Hematopoietic multipotent progenitor cell treated with erythropoietin and hydrocortisone succinate and interleukin-3 and kit ligand, for 15 days (in vitro differentiated cells): ENCODE measurements at places on chromosomes 3 and 15.

GRCh38 chr3:68943753-68944500 lies 11.6 kb upstream of the TAFA4 start:
- DNase-seq: no peak

- no peak for DNase-seq
These were observed 111.7 kb upstream of the CNTN6 start for GRCh38 chr3:981156-981555.

DNA sequence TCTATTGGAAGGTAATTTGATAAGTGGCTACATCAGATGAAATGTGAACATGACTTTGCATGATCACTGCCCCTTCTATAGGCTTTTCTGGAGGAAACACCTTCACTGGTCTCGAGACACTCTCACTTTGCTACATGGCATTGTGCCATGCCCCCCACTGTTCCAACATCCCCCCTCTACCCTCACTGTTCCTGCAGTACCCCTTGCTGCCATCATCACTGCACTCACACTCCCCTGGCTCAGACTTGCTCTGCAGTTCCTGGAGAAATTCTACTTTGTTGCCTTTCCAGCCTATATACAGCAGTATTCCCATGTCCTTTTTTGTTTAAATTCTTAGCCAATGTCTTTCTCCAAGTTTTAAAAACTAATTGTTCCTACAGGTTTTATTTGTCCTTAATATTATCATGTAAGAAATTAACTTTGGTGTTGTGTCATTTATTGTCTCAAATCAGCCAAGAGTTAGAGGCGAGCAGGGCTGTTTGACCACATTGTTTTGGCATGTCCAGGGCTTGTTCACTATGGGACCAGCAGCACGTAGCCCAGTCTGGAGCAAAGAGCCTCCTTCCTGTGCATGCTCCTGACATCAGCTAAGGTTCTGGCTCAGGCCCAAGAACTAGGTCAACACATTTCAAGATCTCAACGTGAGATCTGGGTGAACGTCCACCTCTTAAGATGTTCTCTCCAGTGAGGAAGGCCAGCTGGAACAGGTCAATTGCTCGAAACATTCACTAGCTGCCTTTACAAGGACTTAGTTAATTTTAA lies 246.4 kb downstream of the SLC9A9 start:
- no peak for DNase-seq

- no peak for DNase-seq
These were observed 27.3 kb downstream of the STARD5 start for GRCh38 chr15:81296673-81297072.

- DNase-seq: no peak
These were observed 38.8 kb downstream of the PARP14 start for GRCh38 chr3:122719273-122719921.

DNA sequence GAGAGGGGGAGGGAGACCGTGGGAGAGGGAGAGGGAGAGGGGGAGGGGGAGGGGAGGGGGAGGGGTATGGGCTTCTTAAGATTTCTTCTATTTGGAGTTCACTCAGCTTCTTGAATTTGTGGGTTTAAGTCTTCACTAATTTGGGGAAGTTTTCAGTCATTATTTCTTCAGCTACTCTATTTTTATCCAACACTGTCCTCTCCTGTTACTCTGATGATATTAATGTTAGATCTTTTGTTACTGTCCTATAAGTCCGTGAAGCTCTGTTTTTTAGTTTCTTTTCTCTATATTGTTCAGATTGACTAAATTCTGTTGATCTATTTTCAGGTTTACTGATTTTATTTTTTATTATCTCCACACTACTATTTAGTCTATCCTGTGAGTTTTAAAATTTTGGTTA lies 351.5 kb upstream of the TPM1 start:
- DNase-seq: no peak

DNA sequence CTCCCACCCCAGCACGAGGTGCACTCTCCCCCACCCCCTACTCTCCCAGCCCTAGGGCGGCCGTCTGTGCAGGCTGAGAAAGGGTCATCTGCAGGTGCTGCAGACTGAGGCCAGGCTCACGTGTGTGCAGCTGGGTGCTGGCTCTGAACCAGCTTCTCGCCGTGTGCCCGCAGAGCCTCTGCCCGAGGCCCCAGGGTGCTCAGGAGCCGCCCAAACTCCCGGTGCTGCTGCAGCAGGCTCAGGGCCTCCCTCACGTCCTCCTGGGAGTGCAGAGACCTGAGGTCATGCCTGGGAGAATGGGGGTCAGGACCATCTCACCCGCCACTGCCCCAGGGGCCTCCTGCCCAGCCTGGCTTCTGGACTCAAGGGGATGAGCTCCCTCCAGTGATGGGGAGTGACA lies 17.2 kb downstream of the SPTBN5 start:
- no peak for DNase-seq

GRCh38 chr3:141250828-141251227 lies 19.2 kb downstream of the PXYLP1 start:
- no peak for DNase-seq

- no peak for DNase-seq
These were observed 12.0 kb upstream of the FGD5 start for GRCh38 chr3:14806641-14807263.

GRCh38 chr15:72179950-72180581 lies 17.5 kb downstream of the GRAMD2A start:
- DNase-seq: no peak

GRCh38 chr3:183309276-183309675 lies 56.2 kb downstream of the B3GNT5 start:
- DNase-seq: no peak

GRCh38 chr3:11534793-11535101 lies 109.0 kb downstream of the VGLL4 start:
- DNase-seq: no peak

- peak; percentile 40 for DNase-seq
These were observed 1108.3 kb downstream of the ROBO1 start for GRCh38 chr3:78659386-78659987.

GRCh38 chr3:154851644-154852043 lies 228.5 kb upstream of the MME start:
- DNase-seq: no peak

DNA sequence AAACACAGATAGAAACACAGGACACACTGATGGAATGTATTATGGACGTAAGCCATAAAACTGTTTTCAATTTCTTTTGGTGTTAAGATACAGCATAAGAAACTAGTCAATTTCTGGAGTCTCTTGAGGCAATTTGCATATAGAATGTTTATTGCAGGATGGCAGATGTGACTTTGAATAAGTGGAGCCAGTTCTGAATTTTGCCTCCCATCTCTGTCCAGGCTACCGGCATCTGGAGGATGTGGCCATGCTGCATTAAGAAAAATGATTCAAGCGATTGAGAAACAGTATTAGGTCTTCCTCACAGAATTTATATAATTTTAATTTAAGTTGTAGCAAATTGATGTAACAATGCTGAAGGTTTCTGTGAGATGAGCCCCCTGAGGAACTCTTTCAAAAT lies 81.5 kb downstream of the CHST2 start:
- no peak for DNase-seq

GRCh38 chr15:57172925-57173324 lies 203.4 kb upstream of the CGNL1 start:
- DNase-seq: no peak

GRCh38 chr3:194083637-194084224 lies 52.2 kb upstream of the HES1 start:
- no peak for DNase-seq

DNA sequence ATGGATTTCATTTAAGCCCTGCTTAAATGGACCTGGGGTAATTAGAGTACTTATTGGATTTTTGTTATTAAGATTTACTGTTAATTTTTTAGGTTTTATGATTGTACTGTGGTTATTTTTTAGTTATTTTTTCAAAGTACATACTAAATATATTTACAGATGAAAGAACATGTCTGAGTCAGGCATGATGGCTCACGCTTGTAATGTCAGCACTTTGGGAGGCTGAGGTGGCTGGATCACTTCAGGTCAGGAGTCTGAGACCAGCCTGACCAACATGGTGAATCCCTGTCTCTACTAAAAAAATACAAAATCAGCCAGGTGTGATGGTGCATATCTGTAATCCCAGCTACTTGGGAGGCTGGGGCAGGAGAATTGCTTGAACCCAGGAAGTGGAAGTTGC lies 16.2 kb upstream of the RPL24 start:
- DNase-seq: no peak

DNA sequence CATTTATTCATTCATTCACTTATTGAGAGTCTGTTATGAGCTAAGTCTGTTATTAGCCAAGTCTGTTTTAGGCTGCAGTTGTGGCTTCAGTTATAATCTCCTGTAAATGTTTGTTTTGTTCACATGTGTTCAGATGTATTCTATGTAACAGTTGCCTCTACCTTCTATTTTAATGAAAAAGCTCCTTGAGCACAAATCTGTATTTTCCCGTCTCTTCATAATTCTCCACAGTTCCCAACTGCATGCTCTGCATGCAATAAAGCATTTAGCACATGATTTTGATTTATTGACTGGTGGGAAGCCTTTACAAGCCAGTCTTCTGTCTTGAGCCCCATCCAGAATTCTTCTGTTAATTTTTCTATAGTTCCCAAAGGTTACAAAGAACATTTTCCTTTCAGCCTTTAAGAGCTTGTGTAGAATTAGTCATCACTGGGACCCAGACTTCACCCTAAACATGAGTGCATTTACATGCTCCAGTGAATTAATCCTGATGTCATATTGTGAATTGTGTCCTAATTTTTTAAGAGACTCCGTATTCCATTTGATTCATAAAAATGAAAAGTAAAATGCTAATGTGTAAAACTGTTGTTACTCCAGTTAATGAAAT lies 122.3 kb upstream of the NR2E3 start:
- no peak for DNase-seq

DNA sequence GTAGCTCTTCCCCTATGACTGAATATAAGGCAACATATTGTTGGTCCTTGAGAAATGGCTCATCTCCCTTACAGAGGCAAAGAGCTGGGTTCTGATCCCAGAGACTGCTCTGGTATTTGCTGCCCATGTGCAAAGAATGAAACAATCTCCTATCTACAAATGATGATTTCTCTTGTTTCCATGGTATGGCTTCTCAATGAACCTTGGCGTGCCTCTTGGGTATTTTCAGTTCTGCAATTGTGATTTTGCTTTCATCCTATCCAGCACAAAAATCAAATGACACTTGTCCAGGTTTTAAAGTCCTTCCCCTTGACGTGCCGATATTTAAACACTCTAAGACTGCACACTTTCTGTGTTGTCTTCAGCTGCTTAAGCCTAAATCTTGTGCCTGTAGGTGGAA lies 109.8 kb upstream of the NR2F2 start:
- DNase-seq: no peak

GRCh38 chr15:85444122-85444745 lies 63.8 kb downstream of the AKAP13 start:
- no peak for DNase-seq

DNA sequence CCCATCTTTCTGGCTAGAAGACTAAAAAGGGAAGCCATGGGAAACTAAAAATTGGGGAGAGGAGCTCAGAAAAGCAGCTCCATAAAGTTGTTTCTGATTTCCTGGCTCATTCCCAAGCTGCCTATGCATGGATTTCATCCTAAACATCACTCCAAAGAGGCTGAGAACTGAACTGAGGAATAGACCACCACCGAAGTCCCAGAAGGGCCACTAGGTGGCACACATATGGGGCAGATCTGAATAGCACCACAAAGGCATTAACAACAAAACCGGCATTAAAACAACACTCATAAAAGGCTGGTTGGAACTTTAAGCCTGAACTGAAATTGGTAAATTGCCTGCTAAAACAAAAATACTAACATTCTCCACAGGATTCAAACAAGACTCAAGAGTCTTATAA lies 106.3 kb downstream of the PLD1 start:
- DNase-seq: peak; percentile 28

- DNase-seq: no peak
These were observed 13.8 kb downstream of the ISG20 start for GRCh38 chr15:88652456-88653199.

DNA sequence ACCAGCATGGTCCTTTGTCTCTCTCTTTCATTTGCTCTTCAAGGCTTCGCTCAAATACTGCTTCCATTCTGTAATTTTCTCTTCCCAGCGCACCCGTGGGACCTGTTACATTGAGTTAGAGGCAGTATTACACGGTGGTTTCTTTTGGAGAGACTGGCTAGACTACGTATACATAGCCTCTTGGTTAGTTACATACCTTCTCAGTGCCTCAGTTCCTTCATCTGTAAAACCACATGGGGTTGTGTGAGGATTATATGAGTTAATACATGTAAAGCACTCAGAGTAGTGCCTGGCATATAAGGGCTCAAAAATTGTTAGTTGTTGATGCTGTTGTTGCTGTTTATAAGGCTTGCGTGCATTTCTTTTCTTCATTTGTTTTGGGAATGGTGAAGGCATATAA lies 33.8 kb downstream of the UBE2E2 start:
- DNase-seq: no peak

DNA sequence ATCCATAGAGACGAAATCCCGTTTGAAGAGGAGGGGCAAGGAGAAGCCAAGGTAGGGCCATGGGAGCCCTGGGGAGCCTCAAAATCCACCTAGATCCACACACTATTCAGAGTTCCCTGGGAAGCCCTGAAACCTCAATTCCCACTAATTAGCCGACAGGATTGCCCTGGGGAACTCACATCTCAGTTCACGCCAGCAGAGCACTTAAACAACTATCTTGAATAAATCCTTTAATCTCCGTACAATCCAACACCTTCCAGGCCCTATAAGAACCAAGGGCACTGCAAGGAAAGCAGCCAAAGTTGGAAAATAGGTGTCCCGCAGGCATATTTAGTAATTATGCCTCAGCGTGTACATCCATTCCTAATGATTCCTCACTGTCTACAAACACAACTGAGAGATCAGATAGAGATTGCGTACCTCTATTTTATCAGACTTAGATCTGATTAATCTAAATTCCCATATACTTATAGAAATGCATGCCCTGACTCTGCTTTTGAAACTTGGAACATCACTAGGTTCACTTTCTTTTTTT lies 25.6 kb upstream of the EIF4A2 start:
- DNase-seq: no peak

- DNase-seq: no peak
These were observed 302.2 kb upstream of the CTDSPL start for GRCh38 chr3:37559461-37559860.

DNA sequence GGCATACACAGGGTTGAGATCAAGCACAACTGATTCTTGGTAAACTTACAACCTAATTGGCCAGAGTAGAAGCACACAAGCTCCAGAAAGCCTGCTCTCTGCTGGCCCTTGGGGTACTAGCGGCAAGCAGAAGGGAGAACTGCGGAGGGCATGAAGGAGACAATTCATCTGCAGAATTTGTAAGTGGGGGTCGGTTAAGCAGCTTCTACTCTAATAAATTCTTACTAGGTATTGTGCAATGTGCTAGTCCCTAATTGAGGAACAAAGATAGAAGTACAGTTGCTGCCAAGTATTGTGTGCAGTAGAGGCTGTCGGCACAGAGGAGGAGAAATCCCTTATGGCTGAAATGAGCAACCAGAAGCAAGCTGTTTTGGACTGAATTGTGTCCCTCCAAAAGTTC lies 91.2 kb upstream of the VEPH1 start:
- DNase-seq: no peak

GRCh38 chr15:86439614-86440013 lies 359.9 kb downstream of the AGBL1 start:
- no peak for DNase-seq
